Amygdala (tissue), 56 donors: ENCODE measurements at places on chromosomes 16 and 17.

- DNase-seq = no peak
These were observed 9.6 kb downstream of the CYLD start for GRCh38 chr16:50751528-50751927.

DNA sequence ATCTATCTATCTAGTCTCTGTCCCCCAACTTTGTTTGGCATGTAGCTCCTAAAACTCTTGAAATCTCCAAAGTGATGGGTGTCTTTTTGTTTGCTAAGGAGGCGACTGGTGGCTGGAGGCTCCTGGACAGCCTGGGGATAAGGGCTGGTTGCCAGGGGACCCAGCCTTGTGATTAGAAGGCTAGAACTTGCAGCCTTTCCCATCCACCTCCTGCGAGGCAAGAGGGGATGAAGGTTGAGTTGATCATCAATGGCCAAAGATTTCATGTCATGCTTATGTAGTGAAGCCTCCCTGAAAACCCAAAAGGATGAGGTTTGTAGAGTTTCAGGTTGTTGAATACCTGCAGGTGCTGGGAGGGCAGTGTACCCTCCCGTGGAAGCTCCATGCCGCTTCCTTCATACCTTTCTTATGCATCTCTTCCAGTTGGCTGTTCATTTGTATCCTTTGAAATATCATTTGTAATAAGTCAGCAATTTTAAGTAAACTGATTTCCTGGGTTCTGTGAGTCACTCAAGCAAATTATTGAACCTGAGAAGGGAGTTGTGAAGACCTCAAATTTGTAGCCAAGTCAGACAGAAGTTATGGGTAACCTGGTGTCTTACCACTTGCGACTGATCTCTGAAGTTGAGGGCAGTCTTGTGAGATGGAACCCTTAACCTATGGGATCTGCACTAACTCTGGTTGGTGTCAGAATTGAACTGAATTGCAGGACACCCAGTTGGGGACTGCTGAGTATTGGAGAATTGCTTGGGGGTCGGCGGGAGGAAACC is 202.4 kb downstream of the SEC14L1 start:
- no peak for DNase-seq

DNA sequence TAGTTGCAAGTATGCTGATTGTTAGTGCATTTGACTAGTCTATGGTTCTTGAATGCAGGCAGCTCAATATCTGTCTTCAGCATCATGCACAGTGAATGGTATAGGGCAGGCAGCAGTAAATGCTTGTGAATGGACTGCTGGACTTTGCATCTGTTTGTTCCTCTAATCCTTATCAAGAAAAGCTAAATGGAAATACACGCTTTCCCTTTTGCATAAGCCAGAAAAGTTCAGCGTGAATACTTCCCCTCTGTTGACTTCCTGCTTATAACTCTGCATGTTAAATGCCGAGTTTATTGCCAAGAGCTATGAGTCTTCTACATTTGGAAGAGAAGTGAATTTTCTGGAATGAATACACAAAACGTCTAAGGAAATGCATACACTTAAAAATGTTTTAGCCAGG is 127.9 kb upstream of the CPHXL start:
- no peak for DNase-seq

- no peak for DNase-seq
These were observed 17.6 kb upstream of the HELZ start for GRCh38 chr17:67262435-67263117.
